Activated gamma-delta T cell (primary cell): ENCODE measurements at places on chromosomes 3 and 15.

- no peak for DNase-seq
Observed at GRCh38 chr15:58182460-58183163, 44.4 kb downstream of the AQP9 start.

DNA sequence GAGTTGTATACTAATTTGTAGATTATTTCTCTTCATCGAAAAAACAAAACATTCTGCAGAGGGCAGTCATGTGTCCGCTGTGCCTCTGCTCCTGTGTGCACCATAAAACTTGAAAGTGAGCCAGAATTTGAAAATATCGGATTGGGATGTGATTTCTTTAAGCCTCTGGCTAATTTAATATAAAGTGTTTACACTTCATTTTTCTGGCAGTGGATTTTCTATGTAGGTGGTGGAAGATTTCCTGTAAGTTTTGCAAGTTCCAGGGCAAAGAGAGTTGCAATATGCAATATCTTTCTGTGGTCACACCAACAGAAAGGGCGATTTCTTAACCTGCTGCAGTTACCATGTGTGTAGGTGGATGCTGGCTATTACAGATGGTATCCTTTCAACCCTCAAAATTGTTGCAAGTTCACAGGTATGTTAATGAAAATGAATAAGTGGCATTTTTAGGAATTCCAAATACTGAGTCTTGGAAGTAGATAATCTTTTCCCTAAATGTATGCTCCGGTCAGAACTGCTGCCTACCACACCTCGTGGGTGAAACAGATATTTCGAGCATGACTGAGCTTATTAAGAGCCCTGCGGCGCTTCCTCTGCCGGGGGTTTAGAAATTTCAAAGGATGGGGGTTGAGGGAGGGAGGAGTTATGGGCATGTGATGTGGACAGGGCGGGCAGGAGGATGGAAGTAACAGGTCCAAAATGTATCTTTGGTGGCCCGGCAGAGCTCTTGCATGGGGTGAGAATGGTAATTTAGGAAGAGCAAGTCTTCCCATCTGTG, 134.0 kb downstream of the PGPEP1L start:
- DNase-seq: no peak

- no peak for DNase-seq
Observed at GRCh38 chr15:100721758-100722550, 119.6 kb downstream of the ASB7 start.

- no peak for DNase-seq
Observed at GRCh38 chr3:31403197-31403596, 129.5 kb upstream of the STT3B start.

GRCh38 chr15:90750186-90750585, 33.0 kb downstream of the BLM start:
- no peak for DNase-seq

GRCh38 chr3:160746976-160747375, 9.1 kb upstream of the PPM1L start:
- no peak for DNase-seq

- no peak for DNase-seq
Observed at GRCh38 chr3:193742628-193743027, 149.6 kb downstream of the OPA1 start.

DNA sequence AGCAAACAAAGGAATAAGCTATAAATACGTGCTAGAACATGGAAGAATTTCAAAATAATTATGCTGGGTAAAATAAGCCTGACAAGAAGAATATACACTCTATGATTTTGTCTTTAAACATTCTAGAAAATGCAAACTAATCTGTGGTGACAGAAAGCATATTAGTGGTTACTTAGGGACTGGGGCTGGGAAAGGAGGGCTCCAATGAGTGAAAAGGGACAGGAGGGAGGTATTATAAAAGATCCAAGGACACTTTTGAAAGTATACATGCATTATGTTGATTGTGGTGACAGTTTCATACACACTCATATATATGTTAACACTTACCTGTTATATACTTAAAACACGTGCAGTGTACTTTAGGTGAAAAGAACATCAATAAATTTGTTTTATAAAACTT, 23.0 kb downstream of the MYH15 start:
- no peak for DNase-seq

DNA sequence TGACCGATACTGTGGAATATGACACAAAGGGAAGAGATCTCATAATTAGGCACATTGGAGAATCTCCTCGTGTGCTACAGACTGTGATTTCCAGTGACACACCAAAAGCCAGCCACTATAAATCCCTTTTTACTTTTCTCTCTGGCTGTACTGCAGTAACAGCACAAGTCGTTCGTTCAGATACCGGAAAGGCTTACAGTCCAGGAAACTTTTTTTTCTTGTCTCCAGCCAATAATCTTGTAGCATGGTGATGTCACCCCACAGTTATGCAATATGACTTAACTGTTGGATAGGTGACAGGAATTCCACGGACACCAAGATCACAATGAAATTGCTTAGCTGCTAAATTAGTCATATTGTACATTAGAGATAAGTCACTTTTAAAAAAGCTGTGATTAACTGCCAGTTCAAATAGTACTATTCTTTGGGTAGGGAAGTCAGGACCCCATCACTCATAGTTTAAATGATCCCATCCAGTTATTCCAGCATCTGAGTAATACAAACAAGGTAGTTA, 36.3 kb upstream of the TSC22D2 start:
- DNase-seq: no peak

DNA sequence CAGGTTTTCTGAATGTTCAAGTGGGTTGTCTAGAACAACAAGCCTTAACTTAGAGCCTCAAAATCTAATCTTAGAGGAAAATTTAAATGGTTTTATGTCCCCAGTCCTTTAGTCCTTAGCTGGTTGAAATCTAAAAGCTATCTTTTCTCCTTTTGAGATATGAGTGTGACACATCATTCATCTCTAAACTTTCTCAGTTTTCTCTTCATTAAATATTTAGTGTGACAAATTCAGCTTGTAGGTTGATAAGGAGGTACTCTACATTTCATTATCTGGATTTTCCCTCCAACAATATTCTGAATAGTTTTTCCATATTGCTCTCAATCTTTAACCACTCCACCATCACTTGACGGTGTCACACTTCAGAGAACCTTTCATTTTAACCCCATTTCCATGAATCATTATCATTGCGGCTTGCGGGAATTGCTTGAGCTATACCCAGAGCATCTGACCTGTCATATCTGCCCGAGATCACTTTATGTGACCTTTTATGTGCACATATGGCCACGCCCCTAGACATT, 16.1 kb upstream of the ATP8B4 start:
- DNase-seq: no peak

- DNase-seq: no peak
Observed at GRCh38 chr3:138434875-138435772, 708 bp downstream of the ESYT3 start.

DNA sequence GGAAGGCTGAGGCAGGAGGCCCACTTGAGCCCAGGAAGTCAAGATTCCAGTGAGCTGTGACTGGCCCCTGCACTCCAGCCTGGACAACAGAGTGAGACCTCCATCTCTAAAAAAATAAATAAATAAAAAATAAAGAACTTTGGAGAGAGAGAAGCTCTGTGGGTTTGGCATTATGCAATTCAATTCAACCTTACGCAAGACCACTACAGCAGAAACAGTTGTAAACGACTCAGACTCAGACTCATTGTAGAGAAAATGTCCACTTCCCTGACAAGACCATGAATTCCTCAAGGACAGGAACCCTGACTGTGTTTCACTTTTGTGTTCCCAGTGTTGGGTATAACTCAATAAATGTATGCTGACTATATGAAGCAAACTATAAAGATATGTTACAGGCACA, 90.3 kb upstream of the C3orf80 start:
- no peak for DNase-seq

- DNase-seq: no peak
Observed at GRCh38 chr3:195258449-195259153, 12.4 kb downstream of the XXYLT1 start.

DNA sequence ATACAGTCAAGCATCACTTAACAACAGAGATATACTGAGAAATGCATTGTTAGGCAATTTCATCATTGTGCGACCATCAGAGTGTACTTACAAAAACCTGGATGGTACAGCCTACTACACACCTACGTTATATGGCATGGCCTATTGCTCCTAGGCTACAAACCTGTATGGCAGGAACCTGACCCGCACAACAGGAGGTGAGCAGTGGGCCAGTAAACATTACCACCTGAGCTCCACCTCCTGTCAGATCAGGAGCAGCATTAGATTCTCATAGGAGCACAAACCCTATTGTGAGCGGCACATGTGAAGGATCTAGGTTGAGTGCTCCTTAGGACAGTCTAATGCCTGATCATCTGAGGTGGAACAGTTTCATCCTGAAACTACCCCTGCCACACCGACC, 89.7 kb downstream of the SCAPER start:
- DNase-seq: no peak

GRCh38 chr3:155326901-155327300, 33.4 kb upstream of the STRIT1 start:
- no peak for DNase-seq

DNA sequence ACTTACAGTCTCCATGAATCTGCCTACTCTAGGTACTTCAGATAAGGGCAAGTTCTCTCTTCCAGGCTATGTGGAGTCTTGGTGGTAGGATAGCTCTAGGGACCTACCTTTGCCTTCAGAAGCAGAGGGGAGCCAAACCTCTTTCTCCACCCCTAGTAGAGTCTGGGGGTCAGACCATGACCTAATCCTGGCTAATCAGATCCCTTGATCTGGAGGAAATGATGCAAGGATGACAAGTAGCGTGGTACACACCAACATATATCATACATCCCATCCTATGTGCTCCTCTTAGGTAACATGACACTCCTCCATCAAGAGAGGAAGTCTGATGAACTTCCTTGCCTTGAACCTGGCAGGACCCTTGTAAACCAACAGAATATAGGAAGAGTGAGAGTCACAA, 15.4 kb upstream of the PLA2G4F start:
- DNase-seq: no peak

- no peak for DNase-seq
Observed at GRCh38 chr15:60814062-60814461, 335.1 kb upstream of the ICE2 start.

DNA sequence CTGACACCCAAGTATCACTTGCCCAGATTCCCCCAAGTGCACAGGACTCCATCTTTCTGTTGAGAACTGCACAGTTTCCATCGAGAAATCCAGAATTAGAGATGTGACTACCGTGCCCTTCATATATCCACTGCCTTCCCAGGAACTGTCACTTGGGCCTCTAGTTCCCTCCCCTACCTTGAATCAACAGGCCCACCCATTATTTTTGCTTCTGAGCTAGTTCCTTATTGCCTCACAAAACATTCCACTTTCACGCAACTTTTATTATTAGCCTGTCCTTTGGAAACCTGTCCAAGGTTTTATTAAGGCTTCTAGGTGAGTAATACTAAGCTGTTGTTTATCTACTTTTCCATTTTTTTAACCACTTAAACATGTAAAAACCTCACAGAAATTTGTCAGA, 17.1 kb upstream of the SLC30A4 start:
- DNase-seq: no peak

DNA sequence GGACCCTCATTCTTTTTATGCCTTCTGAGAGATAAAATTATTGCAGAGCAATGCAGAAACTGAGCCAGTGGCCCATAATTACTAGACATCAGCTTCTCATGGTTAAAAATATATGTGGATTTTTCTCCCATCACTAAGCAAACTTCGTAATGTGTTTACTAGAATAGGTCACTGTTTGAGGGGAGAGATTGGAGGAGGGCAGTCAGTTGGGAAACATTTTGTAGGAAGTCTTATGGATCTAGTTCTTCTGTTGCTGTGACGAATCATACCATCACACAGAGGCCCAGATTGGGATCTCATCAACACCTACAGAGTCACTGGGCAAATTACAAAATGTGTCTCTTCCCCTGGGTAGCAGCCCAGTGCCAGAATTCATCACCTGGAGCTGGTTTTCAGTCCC, 81.4 kb downstream of the PDE8A start:
- no peak for DNase-seq

- DNase-seq: no peak
Observed at GRCh38 chr3:127607675-127608361, 9.6 kb downstream of the MCM2 start.

DNA sequence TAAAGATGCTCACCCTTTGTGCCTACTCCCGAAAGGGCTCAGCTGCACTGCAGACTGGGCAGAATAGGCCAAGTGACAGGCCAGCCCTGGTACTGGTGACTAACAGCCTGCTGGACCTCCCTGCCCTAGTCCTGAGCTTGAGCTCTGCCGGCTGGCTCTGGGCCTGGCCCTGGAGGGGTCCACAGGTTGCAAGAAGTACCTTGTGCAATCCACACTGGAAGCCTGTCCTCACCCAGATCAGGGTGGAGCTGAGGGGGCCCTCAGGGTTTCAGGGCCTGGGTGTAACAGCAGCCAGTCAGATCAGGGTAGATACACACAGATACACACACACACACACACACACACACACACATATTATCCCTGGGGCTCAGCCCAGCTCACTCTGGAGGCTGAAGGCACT, 27.3 kb upstream of the PLA2G4D start:
- no peak for DNase-seq

DNA sequence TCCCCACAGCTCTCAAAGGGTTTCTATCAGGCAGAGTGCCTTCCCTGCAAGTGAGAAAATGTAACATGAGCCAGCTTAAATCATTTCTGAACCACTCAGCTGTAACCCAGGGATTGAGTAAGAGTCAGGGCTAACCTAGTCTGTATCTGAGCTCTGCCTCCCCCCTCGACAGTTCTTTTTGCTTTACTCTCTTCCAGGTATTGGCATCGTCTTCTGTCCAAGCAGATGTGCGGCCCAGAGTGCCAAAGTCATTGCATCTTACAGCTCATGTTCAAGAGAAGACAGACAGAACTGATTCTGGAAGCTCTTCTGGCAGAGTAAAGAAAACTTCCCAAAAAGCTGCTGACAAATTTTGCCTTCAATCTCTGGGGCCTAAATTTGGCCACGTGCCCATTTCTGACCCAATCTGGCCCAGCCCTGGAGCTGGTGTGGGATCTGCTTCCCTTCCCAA, 74.8 kb downstream of the ABHD5 start:
- DNase-seq: no peak

GRCh38 chr3:10666621-10667020, 149.4 kb upstream of the SLC6A11 start:
- no peak for DNase-seq

- DNase-seq: no peak
Observed at GRCh38 chr15:58042006-58042405, 23.5 kb downstream of the ALDH1A2 start.

DNA sequence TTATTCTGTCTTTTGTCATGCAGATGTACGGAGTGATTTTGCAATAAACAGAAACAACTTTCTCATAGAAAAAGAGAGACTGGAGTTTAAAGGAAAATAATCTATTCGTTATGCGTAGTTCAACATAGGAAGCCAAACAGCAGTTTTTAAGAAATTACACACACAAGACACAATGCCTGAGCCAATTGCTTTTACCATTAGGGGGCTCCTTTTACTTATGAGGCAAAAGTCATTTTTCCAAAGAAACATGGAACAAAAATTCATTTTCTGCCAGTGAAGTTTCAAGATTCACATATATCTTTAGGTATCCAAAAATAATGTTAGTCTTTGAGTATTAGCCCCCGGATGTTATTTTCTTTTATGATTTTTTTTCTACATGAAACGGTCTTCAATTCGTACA, 10.7 kb downstream of the CNTN6 start:
- no peak for DNase-seq

- DNase-seq: no peak
Observed at GRCh38 chr3:178767581-178767980, 231.3 kb downstream of the KCNMB2 start.
